ENCODE measurements at places on chromosomes 16 and 17.

DNA sequence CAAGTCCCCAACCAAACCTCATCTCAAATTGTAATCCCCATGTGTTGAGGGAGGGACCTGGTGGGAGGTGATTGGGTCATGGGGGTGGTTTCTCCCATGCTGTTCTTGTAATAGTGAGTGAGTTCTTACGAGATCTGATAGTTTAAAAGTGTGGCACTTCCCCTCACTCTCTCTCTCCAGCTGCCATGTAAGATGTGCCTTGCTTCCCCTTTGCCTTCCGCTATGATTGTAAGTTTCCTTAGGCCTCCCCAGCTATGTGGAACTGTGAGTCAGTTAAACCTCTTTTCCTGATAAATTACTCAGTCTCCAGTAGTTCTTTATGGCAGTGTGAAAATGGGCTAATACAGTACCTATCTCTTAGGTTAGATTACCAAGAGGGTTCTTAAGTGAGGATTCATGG, 5.8 kb downstream of the PMFBP1 start:
- DNase-seq, result no peak

DNA sequence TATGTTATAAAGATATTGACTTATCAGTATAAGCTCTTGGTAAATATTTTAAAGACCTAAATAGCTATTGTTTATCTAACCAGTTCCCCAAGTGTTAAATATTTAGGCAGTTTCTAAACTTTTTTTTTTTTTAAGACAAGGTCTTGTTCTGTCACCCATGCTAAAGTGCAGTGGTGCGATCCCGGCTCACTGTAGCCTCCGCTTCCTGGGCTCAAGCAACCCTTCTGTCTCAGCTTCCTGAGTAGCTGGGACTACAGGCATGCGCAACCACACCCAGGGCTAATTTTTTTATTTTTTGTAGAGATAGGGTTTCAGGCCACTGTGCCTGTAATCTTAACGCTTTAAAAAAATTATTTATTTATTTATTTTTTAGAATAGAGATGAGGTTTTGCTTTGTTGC, 43.5 kb downstream of the SNX29 start:
- no peak for DNase-seq

GRCh38 chr17:57783338-57783742, 38.2 kb upstream of the CCDC182 start:
- peak; percentile 54 for DNase-seq

- peak; percentile 84 for DNase-seq
Measured at GRCh38 chr16:68064791-68065365, 20.3 kb upstream of the NFATC3 start.

Data from hematopoietic multipotent progenitor cell treated with erythropoietin and hydrocortisone succinate and interleukin-3 and kit ligand, for 8 days (in vitro differentiated cells).